ENCODE measurements at places on chromosomes 4 and X.

DNA sequence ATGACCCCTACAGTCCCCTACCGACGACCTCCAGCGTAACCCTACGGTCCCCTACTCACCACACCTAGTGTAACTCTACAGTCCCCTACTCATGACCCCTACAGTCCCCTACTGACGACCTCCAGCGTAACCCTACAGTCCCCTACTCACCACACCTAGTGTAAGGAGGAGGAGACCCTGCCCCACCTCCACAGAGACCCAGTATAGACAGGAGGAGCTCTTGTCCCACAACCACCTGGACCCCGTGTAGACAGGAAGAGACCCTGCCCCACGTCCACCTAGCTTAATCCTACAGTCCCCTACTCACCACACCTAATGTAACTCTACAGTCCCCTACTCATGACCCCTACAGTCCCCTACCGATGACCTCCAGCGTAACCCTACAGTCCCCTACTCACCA is 26.9 kb downstream of the CSF2RA start:
- DNase-seq: no peak

DNA sequence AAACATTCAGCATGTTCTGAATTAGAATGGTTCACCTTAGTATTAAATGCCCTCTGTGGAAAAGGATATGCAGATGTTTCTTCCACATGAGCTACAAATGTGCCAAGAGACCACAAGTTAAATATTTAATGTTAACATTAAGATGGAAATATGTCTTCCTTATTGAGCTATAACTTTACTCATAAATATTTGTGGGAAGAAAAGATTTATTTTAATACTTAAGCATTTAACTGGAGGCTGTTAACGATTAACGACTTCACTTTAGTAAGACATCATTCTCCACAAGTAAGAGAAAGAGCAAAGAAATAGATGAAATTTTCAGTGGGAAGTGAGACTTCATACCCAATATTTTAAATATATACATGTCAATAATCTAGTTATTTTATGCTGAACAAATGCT is 1046.0 kb upstream of the GRID2 start:
- no peak for DNase-seq

DNA sequence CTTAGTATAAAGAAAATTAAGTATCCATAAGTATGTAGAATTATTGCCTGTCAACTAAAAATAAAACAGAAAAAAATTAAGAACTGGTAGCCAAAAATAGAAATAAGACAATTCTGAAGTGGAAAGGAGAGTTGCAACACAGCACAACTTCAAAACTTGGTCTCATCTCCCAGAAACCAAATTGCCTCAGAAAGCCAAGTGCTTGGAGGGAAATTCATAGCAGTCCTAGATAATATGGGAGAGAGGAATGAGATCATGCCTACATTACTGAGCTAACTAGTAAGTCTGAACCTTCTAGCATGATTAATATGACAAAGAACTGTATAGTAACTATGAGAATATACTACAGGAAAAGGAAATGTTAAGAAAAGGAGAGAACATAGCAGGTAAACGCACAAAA is 256.5 kb downstream of the LDB2 start:
- DNase-seq: no peak

GRCh38 chrX:116607776-116608175 is 145.0 kb upstream of the CT83 start:
- DNase-seq: no peak

GRCh38 chrX:119622356-119623232 is 16.4 kb upstream of the NKRF start:
- DNase-seq: no peak

- DNase-seq: no peak
Observed at GRCh38 chr4:82785611-82786400, 12.8 kb downstream of the SCD5 start.

DNA sequence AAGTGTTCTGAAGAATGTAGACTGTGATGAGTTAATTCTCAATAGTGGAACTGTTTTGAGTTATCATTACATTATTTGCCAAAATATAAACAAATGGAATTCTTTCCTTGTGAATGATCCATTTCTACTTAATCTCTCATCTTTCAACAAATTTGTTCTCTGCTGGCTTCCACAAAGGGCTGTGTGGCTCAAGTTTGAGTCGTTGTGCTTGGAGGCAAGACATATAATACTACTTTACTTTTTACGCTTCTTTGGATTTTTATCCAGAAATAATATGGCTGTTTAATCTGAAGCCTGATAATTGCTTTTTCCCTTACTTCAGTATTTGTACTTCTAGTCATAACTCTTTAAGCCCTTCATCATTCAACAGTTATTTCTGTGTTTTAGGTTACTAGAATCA is 169.5 kb downstream of the ARHGAP10 start:
- no peak for DNase-seq

DNA sequence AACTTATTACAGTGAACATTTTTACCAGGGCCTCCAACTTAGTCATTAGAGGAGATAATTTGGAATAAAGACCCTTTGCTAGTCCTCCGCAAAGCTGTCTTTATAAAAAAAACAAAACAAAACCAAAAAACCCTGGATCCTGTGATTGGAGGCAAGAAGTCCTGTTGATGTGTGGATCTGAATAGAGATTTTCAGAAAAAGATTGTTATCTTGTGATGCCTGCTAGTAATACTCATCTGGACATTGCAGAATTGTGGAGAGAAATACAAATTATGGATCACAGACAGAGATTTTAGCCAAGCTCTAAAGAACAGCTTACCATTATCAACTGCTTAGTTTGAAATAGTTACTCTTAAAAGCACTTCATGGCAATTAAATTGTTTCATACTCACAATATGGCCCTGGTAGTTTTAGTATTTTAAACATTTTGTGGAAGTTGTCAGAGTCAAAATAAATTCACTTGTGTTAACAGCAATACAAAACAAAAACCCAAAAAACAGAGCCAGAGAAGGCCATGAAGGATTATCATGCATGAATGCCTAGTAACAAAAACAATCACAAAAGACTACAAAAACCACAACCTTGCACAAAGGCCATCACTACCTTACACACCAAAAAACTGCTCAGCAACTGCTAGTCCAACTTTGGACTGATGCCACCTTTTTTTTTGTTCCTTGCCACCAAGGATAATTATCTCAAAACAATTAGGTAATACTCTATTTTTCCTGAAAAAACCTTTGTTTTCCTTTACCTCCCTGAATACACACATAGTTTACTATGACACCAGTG is 514.5 kb upstream of the SLIT2 start:
- no peak for DNase-seq

- peak; percentile 73 for DNase-seq
Observed at GRCh38 chrX:154411981-154412340, 622 bp downstream of the TAFAZZIN start.

DNA sequence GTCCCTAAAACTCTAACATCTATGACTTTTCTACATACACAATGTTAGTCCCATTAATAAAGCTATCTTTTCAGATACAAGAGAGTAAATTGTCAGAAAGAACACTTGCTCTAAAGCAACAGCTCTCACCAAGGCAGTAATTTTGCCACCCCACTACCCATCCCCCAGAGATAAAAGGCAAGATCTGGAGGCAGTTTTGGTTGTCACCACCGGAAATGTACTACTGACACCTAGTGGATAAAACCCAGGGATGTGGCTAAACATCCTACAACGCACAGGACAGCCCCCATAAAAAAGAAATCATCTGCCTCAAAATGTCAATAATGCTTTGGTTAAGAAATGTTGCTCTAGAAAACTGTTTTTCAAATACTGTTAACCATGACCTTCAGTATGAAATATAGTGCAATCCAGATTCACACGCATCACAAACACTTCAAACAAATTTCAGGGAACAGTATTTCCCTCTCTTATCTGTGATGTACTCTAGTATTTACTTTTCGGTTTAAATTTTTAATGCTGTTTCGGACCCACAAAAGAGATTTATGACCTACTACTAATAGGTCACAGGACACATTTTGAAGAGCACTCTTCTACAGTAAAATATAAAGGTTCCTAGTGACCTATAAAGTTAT is 5.1 kb downstream of the FBXL5 start:
- DNase-seq: peak; percentile 60

GRCh38 chr4:38109370-38109769 is 149.2 kb downstream of the PTTG2 start:
- no peak for DNase-seq

- DNase-seq: no peak
Observed at GRCh38 chr4:100314057-100314456, 123.8 kb upstream of the DDIT4L start.

GRCh38 chr4:158777423-158778155 is 8.8 kb downstream of the FNIP2 start:
- no peak for DNase-seq

DNA sequence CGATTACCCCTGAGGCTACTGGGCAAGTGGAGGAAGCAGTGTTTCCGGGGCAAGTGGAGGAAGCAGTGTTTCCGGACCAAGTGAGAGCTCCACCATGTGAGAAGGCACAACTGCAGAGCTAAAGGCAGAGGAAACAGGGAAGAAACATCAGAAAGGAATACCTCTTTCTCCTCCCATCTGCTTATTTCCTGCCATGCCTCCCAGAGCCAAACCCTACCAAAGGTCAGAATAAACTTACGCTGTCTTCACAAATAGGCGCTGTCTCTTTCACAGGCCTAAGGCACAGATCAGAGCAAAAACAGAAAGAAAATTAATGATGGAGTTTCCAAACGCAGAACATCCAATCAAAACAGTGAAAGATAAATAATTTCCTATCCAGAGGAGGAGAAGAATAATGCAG is 153.0 kb downstream of the ATOH1 start:
- no peak for DNase-seq

DNA sequence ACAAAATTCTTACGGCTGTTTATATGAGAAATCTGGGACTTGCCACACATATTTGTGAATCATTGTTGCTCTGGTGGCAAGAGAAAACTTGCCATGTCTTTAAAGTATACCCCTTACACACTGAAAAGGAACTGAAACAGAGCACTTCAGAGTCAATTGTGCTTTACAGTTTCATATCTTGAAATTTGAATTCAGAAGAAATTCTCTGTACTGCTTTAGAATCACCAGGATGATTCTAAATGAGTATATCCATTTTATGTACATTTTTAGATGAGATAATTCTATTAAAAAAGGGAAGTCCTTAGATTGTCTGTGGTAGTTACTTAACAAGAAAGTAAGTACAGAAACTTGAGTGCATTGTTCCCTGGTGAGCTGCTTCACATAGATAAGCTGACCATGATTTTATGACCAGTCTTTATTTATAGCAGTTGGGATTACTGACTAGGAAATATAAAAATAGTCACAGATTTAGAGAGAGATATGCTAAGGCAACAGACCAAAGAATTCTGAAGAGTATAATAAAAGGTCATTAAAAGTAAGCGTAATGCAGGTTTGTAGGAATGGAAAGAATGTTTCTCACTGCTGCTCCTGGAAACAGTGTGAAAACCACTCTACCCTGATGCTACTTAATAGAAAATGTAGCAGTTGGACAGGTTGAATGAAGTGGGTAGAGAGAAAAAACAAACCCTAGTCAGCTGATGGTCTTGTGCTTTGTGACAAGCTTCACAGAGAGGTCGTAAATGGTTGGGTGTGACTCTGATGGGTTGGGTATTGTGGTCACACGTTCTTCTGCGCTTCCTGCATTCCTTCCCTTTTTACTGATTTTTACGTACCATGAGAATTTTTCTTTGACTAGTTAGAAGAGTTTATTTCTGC is 41.0 kb downstream of the FNIP2 start:
- DNase-seq: no peak

- no peak for DNase-seq
Observed at GRCh38 chrX:136652822-136653723, 5.1 kb downstream of the CD40LG start.
